Dermis lymphatic vessel endothelial cell (primary cell): ENCODE measurements at places on chromosomes 3 and 15. TPM values are rescaled to one million over a fixed set of nuclear protein-coding genes. Genes with fewer than 3 reads are reported as not detected.

PLS1 gene
- 0.33 and 0.34 TPM in 2 replicates for total RNA-seq

CCR9 gene
- not detected in 2 replicates for total RNA-seq

THPO gene
- under 0.01 and 0.09 TPM in 2 replicates for total RNA-seq

SLC6A20 gene
- not detected in 2 replicates for total RNA-seq

RASL12 gene
- not detected in 2 replicates for total RNA-seq

DYNLT2B gene
- 2.4 and 7.7 TPM in 2 replicates for total RNA-seq

GOLGA8S gene
- total RNA-seq = under 0.01 TPM in 2 replicates
